ENCODE measurements at places on chromosomes 12 and 14. TPM values are rescaled to one million over a fixed set of nuclear protein-coding genes. Genes with fewer than 3 reads are reported as not detected.

BRF1 gene
- 26.0 TPM for polyA plus RNA-seq

DNA sequence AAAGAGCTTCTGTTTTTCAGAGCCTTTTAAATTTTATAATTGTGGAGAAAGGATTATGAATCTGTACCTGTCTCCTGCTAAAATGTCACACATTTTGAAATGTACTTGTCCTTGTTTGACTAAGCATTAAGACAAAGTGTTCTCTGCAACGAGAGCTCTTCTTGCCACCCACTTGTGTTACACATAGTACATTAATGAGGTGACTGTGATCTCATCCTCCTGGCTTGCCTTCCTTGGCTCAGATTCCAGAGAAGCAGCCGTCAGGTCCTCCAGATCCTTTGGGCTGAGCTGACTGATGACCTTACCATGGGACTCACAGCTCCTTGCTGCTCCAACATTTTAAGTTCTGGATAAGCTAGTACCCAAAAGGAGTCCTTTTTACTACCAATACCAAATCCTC, 81.4 kb downstream of the BBS10 start:
- DNase-seq, result peak; percentile 41

- DNase-seq, result no peak
Observed at GRCh38 chr12:29301114-29301513, 79.9 kb downstream of the ERGIC2 start.

DNA sequence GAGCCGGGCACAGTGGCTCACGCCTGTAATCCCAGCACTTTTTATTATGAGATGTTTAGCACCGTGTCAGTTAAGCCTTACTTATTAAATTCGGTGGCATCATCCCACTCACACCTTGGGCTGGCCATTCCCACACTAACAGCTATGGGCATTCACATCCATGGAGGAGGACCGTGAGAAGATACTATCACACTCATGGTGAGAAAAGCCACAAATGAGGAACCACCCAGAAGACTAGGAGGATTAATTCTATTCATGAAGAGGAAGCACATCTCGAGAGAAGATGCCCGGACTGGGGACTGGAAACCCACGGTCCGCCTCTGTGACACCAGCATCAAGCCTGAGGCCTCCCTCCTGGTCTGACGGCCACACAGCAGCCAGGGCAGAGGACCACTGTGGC, 4.9 kb downstream of the CDC42BPB start:
- no peak for DNase-seq

DNA sequence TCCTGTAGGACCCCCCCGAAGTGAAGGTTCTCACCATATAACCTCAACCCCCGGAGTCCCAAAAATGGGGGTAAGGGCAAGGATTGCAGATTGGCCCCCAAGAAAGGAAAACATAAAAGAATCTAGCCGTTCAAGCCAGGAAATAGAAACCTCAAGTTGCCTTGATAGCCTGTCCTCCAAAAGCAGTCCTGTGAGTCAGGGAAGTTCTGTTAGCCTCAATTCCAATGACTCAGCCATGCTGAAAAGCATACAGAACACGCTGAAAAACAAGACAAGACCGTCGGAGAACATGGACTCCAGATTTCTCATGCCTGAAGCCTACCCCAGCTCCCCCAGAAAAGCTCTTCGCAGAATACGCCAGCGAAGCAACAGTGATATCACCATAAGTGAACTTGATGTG, 344.2 kb upstream of the RGS6 start:
- no peak for DNase-seq

DNA sequence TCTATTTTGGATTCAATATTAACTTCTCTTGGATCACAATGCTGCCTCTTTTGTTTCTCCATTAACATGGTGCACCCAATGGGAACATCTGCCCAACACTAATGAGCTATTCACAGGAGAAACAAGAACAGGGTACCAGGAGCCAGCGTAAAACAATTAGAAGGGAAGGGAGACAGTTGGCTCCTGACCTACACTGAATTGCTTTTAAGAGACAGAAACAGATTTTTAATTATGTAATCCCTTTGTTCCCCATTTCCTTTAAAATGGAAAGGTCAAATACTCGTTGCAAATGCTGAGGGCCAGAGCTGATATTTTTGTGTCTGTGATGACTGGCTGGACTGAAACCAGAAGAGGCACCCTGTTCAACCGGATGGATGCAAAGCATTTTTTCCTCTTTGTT, 108.3 kb downstream of the SEC23A start:
- no peak for DNase-seq

DNA sequence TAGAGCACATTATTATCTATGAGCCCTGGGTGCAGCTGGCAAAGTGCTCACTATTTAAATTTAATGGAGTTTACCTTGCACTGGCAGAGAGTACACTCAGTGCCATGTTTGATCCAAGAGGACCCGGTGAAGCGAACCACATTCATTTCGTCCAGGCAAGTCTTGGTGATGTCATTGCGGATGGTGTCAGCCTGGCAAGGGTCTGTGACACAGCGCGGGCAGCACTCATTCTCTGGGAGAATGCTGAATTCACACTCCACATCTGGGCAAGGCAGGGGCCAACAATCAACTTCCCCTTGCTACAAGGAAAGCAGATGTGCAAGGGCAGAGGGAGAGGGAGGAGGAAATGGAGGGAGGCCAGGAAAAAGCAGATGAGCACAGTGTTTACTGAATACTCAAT, 356.2 kb downstream of the NELL2 start:
- no peak for DNase-seq

HCAR1 gene
- 0.44 TPM for polyA plus RNA-seq

LALBA gene
- polyA plus RNA-seq, result not detected

AICDA gene
- polyA plus RNA-seq, result 0.32 TPM

SERPINA9 gene
- not detected for polyA plus RNA-seq

GRCh38 chr12:46296822-46297221, 28.0 kb upstream of the SLC38A1 start:
- DNase-seq, result no peak

Data from muscle of arm (tissue), 14 donors.